ENCODE measurements at places on chromosomes 1 and 21.

DNA sequence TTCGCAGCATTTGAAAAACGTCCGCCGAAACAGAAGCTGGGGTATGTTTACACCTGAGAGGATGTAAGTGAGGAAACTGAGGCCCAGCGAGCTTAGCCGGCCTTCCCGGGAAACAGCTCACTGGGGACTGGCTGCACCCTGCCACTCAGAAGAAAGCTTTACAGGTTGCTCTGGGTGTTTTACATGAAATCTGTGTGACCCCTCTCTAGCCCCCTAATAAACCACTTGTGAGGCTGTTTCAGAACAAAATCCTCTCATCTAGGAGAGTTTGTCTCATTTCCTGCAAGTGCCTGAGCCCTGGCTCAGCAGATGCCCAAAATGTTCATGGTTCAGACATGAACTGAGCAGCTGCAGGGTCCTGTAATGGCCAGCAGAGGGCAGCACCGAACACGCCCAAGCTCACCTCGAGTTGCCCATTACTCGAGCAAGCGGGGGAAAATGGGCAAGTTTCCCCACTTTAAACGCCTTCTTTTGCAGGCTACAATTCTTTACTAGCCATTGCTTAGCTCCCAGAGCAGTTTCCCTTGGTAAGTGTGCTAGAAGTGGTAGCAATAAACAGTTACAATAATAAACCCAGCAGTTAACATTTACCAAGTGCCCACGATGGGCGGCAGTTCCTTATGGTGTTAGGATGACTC lies 76.4 kb downstream of the FHAD1 start:
- DNase-seq: peak; percentile 80

DNA sequence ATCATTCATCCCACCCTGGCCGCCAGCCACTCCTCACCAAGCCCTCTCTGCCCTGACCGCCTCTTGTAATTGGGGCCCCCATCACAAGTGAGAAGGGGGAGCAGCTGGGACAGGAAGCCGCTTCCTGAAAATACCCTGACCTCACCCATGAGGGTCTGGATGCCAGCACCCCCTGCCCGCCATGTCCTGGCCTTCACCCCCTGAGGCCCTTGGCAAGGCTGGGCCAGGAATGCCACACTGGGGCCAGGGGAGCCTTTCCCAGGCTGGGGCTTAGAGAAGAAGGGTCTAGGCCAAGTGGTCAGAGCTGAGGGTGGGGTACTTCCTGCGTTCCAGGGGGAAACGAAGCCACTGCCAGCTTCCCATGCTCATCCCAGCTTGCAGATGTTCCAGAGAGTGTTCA lies 60.5 kb downstream of the TAS1R2 start:
- DNase-seq: no peak

- DNase-seq: no peak
These were observed 52.8 kb upstream of the SELENON start for GRCh38 chr1:25747046-25747719.

DNA sequence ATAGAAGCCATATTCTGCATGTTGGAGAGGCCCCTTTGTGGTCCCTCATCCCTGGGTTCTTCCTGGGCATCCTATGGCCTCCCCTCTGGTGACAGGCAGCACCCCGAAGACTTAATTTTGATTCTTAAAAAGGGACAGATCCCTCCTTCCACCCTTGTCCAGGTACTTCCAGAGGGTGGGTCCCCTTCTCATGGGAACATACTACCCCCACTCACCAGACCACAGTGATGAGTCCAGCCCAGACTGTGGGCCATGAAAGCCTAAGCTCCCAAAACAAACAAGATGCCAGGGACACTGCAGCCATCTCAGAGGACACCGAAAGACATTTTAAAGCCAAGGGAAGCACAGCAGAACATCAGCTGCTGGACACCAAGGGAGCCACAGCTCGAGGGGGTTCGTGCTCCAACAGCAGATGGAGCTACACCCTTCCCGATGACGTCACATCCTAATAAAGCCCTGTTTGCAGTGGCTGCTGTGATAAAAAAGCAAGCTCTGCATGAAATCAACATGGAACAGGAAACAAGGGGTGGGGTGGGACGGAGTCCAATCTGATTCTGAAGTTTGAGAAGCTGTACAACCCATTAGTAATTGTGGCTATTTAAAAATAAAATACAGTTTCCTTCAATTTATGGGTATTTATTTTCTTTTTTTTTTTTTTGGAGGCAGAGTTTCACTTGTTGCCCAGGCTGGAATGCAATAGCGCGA lies 32.4 kb downstream of the GNB1 start:
- no peak for DNase-seq

GRCh38 chr1:49048188-49048587 lies 271.5 kb upstream of the BEND5 start:
- no peak for DNase-seq

GRCh38 chr1:160520999-160521398 lies 2.1 kb downstream of the SLAMF6 start:
- DNase-seq: peak; percentile 37

GRCh38 chr1:13892198-13892597 lies 192.2 kb downstream of the PRDM2 start:
- DNase-seq: no peak

- no peak for DNase-seq
These were observed 11.8 kb upstream of the S100A10 start for GRCh38 chr1:152005360-152005912.

DNA sequence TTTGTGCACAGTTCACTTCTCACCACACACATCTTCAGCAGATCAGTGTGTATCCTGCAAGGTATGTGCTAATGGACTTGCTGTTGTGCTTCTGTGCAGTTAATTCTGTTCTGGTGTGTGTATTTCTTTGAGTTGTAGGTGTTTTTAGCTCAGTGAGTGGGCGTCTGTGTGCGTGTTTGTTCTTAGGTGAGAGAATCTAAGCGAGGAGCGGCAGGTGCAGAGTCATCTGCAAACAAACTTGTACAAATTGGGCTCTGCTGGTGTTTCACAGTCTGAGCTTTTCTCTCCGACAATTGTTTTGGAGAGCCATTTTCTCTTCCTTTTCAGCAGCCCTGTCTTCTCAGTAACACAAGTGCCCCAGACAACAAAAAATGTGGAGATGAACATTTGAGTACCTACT lies 43.6 kb downstream of the ACP6 start:
- DNase-seq: no peak

- DNase-seq: peak; percentile 57
These were observed 22.7 kb downstream of the PGM1 start for GRCh38 chr1:63615768-63616420.

DNA sequence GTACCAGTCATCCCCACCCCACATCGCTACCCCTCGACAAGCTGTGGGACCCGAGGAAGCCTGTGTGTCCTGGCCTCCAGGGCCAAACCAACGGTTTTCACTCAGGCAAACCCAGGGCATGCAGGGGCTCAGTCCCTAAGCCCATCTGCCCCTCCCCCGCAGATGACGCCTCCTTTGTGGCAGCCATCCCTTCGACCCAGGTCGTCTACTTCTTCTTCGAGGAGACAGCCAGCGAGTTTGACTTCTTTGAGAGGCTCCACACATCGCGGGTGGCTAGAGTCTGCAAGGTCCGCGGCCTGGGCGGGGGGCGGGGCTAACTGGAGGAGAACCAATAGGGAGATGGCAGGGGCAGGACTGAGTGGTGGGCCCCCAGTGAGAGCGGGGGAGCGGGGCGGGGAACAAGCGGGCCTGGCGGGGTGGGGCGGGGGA lies 7.4 kb downstream of the SEMA4A start:
- DNase-seq: peak; percentile 88

- DNase-seq: no peak
These were observed 31.7 kb upstream of the GPR88 start for GRCh38 chr1:100506217-100506616.

DNA sequence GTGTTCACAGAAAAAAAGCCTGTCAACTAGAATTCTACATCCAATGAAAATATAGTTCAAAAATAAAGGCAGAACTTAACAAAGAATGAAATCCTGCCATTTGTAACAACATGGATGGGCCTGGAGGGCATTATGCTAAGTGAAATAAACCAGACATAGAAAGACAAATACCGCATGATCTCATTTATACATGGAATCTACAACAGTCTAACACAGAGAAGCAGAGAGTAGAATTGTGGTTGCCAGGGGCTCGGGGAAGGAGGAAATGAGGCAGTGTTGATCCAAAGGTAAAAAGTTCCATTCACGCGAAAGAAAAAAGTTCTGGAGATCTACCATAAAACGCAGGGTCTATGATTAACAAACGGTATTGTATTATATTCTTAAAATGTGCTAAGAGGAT lies 282.6 kb downstream of the MRPL39 start:
- DNase-seq: no peak

GRCh38 chr21:44338971-44339910 lies at the start of gene CFAP410:
Gene CFAP410 (minus strand): TSS chr21:44339390. CDS start chr21:44339194, 196 bp downstream.
- DNase-seq: peak; percentile 96

- DNase-seq: no peak
These were observed 57.2 kb downstream of the CDK18 start for GRCh38 chr1:205561501-205562203.

DNA sequence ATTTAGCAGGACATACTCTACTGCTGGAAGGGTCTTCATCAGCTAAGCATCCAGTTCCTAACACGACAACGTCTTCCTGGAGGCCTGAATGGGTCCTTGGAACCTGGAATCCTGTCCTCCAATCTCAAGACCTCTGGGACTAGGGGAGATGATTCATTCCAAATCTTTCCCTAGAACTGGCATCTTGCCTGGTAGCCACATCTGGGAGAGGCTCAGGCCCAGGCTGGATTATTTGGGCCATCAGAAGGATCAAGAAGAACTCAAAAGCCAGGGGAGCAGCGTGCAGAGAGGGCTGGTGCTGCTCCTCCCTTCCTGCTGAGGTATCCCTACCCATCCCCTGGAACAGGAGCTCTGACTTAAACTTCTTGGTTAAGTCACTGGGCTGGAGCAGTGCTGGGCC lies 2.8 kb upstream of the PHLDA3 start:
- DNase-seq: no peak

- DNase-seq: no peak
These were observed 8.6 kb downstream of the RAP1A start for GRCh38 chr1:111628153-111628552.

GRCh38 chr1:92366040-92366395 lies 67.2 kb downstream of the RPAP2 start:
- DNase-seq: peak; percentile 22

DNA sequence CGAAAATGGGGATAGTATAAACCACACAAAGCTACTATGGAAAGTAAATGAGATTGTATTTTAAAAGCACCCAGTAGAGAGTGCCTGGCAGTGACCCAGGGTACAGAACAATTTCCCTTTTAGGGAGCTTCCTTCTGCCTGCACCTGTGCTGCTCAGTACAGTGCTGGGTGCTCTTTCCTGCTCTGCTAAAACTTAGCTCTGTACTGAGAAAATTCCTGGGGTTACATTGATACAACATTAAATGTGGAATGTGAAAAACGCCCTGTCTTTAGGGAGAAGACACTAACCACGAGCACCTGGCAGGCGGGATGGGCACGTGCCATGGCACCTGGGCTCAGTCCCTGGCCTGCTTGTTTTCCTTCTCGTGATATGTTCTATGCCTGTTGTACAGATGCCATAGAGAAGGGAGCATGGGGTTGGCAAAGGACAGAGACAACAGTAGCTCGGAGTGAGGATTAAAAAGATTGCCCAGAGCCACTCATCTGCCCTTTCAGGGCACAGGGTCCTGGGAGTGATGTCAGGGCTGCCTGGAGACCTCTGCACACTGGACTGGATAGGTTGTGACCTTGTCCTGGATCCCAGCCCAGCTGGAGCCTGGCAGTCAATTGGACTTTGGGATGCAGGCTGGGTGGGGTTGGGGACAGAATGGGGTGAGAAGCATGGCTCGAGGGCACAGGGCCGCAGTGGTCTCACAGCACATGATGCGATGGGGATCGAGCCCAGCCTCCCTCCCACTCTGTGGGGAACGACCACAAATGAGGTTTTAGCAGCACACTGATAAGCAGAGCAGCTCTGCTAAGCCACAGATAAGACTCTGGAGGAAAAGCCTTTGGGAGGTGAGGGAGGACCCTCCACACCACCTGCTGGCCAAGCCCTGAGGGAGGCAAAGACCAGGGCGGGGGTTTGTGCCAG lies 4.2 kb downstream of the SPATA46 start:
- no peak for DNase-seq

GRCh38 chr1:235650341-235651169 lies 971 bp upstream of the GNG4 start:
- no peak for DNase-seq

- DNase-seq: no peak
These were observed 8.8 kb upstream of the GFI1 start for GRCh38 chr1:92495392-92496063.

DNA sequence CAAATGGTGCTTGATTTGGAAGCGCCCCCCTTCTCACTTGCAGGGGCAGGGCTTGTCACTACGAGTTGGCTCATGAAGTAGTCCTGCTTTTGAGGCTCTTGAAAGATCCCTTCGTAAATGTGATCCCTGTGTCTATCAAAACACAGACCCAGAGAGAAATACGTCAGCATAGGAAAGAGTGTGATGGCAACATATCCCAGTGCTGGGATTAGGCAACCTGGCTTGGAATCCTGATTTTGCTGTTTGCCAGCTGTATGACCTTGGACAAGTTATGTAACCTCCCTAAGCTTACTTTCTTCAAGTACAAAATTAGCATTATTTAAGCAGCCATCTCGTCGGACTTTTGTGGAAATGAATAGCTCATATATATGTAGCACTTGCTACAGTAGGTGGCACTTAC lies 228.4 kb downstream of the ATG4C start:
- DNase-seq: no peak

DNA sequence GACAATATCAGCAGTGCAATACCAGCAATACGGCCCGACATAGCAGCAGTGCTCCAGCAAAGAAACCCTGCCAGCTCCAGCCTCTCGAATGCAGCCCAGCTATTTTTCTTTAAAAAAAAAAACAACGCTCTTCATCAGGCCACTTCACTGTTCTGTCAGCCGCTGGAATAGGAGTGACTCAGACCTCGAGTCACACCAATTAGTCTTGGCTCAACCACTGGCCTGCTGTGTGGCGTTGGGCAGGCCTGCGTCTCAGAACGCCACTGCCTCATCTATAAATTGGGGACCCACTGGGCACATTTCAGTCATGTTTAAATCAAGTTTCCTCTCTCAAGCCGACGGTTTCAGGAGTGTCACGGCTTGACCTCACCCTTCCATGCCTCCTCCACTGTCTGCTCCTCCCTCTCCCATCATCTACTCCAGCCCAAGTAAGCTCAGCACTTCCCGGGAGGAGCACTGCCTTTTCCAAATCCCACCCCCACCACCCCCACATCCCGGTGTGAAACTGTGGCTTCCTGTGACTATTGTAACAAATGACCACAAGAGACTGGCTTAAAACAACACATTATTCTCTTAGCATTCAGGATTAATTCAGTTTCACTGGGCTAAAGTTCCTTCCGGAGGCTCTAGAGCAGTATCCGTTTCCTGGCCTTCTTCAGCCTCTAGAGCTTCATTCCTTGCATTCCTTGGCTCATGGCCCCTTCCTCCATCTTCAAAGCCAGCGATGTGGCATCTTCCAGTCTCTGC lies 71.9 kb upstream of the EFHD2 start:
- no peak for DNase-seq

GRCh38 chr1:215290018-215290417 lies 207.5 kb downstream of the KCNK2 start:
- no peak for DNase-seq

- no peak for DNase-seq
These were observed 92.3 kb upstream of the UBE2U start for GRCh38 chr1:64110924-64111777.

- no peak for DNase-seq
These were observed 187.6 kb upstream of the NRIP1 start for GRCh38 chr21:15252431-15252830.

- no peak for DNase-seq
These were observed 18.8 kb upstream of the SELP start for GRCh38 chr1:169648709-169649108.

Measured in activated T-cell treated with anti-CD3 and anti-CD28 coated beads, Interleukin-2, amount 50 U/mL, for 48 hours (primary cell).